Omental fat pad (tissue), 4 donors: ENCODE measurements at places on chromosomes 4 and X.

- no peak for DNase-seq
These were observed 227.6 kb upstream of the MAB21L2 start for GRCh38 chr4:150354214-150354796.

DNA sequence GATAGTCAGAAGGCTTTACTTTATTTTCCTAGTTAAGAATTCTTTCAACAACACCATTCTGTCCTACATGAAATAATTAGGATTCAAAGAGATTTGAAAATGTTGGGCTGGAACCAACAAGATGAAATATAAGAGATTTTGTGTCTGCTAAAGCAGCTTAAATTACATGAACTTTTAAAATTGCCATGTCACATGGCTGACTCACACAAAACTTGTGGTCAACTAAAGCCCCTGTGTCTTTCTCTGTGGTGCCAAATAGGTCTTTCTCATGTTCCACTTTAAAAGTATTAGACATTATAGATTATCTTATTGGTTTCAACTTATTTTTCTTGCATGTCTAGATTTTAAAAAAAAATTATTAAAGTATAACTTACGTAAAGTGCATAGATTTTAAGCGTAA lies 60.8 kb upstream of the FHL1 start:
- no peak for DNase-seq

- DNase-seq, result no peak
These were observed 283.7 kb downstream of the RAPGEF2 start for GRCh38 chr4:159386620-159387019.

DNA sequence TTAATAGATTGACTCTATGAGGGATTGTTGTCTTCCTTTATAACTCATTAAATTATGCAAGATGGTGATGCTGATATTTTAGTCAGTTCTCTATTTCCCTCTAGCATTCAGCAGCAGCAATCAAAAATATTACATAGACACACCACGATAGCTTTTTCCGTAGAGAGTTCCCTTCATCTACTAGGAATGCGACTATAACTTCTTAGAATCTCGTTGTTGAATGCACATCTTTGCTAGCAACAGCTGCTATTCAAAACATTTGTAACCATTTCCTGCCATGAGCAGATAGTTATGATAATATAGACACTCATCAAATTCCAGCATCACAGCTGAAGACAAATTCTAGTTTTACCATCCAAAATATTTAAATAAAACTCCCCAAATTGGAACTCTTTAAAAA lies 147.4 kb upstream of the FGF13 start:
- no peak for DNase-seq

- no peak for DNase-seq
These were observed 24.3 kb upstream of the PAK3 start for GRCh38 chrX:111071542-111072277.

DNA sequence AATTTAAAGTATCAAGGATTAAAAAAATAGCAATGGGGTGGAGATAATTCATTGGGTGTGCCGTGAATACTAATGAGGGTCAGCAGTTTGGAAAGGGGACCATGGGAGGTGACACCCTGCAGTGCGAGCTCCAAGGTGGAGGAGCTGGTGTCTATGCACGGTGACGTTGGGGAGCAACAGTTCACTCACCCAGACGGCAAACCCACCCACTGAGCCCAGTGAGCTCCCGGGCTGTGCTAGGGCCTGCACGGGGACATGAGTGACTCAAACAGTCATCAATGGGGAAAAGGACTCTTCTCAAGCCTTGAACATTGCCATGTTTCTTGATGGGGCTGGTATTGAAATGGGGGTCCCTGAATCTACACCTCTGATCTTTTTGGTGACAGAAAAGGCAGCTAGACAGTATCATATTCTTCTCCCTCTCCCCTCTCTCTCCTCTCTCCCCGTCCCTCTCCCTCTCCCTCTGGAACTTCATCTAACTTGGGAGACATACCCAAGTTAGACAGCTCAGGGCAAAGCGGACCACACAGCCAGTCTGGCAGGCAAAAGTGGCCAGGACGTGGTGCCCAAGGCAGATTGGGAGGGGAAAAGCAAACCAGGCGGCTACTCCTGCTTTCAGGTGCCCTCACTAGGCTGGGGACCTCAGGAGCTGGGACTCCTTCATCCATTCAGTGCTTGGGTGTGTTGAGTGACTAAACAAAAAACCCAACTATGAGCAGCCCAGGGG lies 26.3 kb upstream of the PPP2R2C start:
- DNase-seq, result no peak

GRCh38 chr4:175752664-175753063 lies 59.4 kb downstream of the GPM6A start:
- DNase-seq, result no peak

- DNase-seq, result no peak
These were observed 739.4 kb upstream of the TENM3 start for GRCh38 chr4:181503687-181504390.

DNA sequence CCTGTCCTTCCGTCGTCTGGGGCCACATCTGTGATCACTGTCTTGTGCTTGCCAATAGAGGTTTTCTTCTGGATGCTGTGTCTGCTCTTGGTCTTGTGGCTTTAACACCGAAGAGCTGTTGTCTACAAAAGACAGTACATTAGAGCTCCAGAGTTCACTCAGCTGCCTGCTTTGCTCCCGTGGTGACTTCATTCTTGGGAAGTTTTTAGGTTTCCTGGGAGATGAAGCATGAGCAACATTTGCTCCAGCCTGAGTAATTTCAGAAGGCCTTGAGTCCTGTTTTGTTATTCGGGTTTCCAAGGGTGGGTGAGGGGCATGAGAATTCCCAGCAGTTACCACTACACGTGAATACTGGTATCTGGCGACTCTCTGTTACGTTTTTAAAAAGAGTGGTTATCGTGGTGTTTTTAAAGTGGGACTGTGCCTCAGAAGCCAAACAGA lies 189.2 kb downstream of the SHROOM3 start:
- DNase-seq, result no peak

DNA sequence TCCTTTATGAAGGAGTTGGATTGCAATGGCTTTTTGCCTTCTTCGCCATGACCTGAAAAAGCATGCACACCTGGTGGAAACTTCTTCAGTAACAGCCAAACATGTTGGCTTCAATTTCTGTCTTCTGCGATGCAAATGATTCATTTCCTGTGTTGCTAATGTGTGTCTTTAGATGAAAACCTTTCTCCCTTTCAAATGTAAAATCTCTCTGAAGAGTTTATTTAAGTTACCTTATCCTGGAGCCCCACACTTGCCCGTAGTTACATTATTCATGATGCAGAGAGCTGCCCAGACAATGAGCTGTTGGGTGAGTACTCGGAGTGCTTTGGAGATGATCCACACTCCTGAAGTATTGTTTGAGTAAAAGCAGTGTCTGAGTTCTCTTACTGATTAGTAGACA lies 1100.9 kb downstream of the RPA4 start:
- no peak for DNase-seq

DNA sequence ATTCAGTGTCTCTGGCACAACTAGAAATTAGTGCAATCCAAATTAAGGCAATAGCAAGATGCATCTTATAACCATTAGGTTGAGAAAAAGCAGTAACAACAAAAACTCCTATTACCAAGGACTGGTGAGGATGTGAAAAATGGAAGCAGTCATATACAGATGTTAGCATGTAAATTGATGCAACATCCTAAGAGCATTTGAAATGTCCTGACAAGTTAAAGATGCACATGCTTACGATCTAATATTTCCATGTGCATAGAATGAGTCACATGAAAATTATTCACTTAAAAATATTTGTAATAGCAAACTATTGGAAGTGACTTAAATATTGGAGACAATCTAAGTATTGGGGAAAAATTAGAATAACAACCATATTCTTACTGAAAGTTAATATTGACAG lies 163.0 kb downstream of the FAM13A start:
- no peak for DNase-seq

- DNase-seq, result no peak
These were observed 43.1 kb downstream of the CXXC4 start for GRCh38 chr4:104451573-104451972.

DNA sequence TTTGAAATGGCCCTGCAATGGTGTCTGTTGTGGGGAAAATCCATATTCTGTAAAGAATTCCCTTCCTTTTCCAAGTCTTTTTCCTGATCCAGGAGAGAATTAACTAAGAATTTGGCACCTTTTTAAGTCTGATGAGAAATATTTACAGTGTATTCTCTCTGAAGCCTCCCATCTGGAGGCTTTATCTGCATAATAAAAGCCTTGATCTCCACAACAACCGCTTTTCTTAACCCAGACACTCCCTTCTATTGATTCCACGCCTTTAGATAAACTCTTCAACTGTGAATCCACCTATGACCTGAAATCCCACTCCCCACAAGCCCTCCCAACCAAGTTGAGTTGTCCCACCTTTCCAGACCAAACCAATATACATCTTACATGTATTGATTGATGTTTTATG lies 43.1 kb upstream of the TMPRSS11E start:
- DNase-seq, result no peak

DNA sequence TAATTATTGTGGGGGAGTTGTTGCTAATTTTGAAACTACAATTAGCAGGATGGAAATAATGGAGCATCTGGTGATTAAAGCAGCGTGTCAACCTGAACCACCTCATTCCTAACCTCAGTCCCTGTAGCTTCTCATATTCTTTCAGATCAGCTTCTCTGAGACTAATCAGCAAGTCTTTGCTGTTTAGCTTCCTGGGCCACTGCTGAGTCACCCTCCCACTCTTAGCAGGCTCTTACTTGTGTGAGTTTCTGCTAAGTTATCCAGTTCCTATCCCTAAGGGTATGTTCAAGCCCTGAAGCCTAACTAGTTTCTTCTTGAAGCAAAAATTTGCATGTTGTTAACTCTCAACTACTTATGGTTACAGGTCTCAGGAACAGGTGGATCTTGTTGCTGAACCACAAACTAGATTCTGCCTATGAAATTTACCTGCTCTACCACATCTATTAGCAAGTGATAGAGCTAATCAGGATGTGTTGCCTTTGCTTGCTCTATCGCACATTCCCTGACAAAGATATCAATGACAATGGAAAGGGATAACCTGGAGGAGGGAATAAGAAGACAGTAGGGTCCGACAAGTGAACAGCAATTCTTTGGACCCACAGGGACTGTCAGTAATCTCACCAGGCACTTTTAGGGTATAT lies 134.2 kb downstream of the EIF4E start:
- DNase-seq, result no peak

GRCh38 chrX:22325096-22325495 lies 52.4 kb downstream of the CBLL2 start:
- DNase-seq, result no peak

GRCh38 chrX:133670383-133670782 lies 255.1 kb upstream of the GPC4 start:
- no peak for DNase-seq

DNA sequence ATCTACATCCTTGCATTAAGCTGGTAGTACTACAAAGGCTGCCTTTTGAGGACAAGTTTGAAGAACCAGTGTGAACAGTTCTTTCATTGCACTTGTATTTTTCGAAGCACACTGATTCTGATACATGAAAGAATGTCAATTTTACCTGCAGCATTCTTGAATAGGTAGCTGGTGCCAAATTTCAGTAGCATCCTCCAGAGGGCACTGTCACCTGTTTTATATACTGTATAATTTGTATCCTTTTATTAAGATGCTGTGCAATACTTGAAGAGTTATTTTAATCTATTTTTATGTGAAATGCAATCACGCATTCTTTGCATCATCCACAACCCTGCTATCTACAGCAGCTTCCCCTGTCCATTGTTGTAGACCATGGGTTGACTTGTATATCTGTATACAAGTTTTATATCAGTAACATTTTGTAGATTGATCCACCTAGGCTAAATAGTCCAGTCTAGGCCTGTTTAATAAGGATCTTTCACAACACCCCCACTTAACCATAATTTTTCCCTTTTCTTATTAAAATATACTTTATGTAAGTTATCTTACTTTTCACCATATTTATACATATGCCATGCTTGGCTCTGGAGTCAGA lies 325.7 kb downstream of the PCDH7 start:
- DNase-seq, result no peak

- DNase-seq, result no peak
These were observed 105.1 kb downstream of the CLDN22 start for GRCh38 chr4:183214912-183215488.

- DNase-seq, result no peak
These were observed 42.2 kb upstream of the PTCHD1 start for GRCh38 chrX:23292354-23292987.

DNA sequence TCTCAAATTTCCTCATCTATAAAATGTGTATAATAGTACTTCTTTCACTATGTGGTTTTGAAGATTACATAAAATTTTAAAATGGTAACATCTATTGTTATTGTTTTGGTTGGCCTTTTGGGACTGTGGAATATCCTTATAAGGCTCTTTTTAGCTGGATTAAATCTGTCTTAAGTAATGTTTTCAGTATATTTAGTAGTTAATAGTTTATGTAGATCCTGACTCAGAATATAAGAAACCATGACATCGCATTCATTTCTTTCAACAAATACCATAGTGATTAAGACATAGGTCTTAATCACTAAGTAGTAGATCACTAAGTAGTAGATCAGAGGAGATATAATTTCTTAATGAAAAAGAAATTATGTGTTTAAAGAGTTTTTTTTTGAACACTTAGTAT lies 48.5 kb downstream of the MRPL1 start:
- no peak for DNase-seq

DNA sequence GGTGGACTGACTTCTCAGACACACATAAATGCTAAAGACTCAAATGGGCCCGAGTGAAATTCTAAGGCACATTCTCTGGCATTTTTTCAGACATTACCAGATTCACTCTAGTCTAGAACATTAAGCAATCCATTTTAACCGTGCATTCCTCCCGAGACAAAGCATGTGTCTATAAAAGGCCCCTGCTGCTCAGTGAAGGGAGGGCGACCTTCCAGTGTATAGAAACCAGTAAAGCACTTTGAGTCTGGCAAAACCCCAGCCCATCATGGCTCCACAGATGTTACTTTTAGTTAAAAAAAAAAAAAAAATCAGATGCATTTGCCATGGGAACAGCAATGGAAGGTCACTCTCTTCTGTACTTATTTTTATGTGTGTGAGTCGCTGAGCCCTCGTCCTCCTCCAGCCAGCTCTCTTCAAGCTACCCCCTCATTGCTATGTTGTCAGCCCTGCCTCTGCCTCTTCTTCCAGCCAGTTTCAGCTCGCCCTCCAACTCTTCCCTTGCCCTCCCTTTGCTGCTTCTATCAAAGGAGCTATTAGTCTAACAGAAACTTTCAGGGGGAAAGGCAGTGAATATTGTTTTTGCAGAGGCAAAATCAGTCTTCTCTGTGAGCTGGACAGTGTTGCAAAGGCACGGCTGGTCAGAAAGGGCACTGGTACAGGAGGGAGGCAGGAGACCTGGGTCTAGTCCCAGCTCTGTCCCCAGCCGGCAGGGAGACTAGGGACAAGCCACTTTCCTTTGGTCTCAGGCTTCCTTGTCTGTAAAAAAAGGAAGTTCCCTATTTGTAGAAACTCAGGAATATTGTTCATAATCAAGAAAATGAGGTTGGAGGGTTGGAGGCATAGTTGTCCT lies 644.2 kb downstream of the ZNF674 start:
- DNase-seq, result no peak

GRCh38 chr4:53014881-53015280 lies 152.8 kb downstream of the RASL11B start:
- DNase-seq, result no peak
